ENCODE measurements at places on chromosomes 6 and 20. TPM values are rescaled to one million over a fixed set of nuclear protein-coding genes. Genes with fewer than 3 reads are reported as not detected.

ADTRP gene
- 0.48 TPM for total RNA-seq

DYNLT2 gene
- total RNA-seq, result 2.0 TPM

JARID2 gene
- total RNA-seq, result 10.6 TPM

ZNF133 gene
- 29.7 TPM for total RNA-seq

PRDM13 gene
- not detected for total RNA-seq

MYMX gene
- not detected for total RNA-seq

DDR1 gene
- 16.6 TPM for total RNA-seq

BANF2 gene
- total RNA-seq, result not detected

TCP1 gene
- 421 TPM for total RNA-seq

LY6G6C gene
- not detected for total RNA-seq

TRIM10 gene
- total RNA-seq, result not detected

RAD21L1 gene
- 0.98 TPM for total RNA-seq

RCAN2 gene
- total RNA-seq, result 0.48 TPM

NTSR1 gene
- total RNA-seq, result 15.0 TPM

MLIP gene
- not detected for total RNA-seq

HUS1B gene
- 0.98 TPM for total RNA-seq

MUC22 gene
- not detected for total RNA-seq

PRR18 gene
- not detected for total RNA-seq

TAGAP gene
- not detected for total RNA-seq

POPDC3 gene
- total RNA-seq, result 66.4 TPM

DEFB132 gene
- not detected for total RNA-seq

HINT3 gene
- total RNA-seq, result 17.7 TPM

TIAM2 gene
- total RNA-seq, result 10.7 TPM

VNN1 gene
- total RNA-seq, result 0.24 TPM

OR2B6 gene
- total RNA-seq, result not detected

GPR6 gene
- not detected for total RNA-seq

PPIL1 gene
- 52.4 TPM for total RNA-seq

APCDD1L gene
- 122 TPM for total RNA-seq

NRSN1 gene
- not detected for total RNA-seq

CST2 gene
- not detected for total RNA-seq

SASH1 gene
- total RNA-seq, result 27.4 TPM

RUNX2 gene
- 18.9 TPM for total RNA-seq

DAAM2 gene
- total RNA-seq, result 4.0 TPM

C20orf204 gene
- total RNA-seq, result 1.7 TPM

EBF4 gene
- 0.10 TPM for total RNA-seq

KATNA1 gene
- 39.9 TPM for total RNA-seq

FAM184A gene
- total RNA-seq, result 0.78 TPM

GSTA2 gene
- not detected for total RNA-seq

TNXB gene
- total RNA-seq, result 0.20 TPM

ANGPT4 gene
- not detected for total RNA-seq

RANBP9 gene
- 33.0 TPM for total RNA-seq

MAS1 gene
- not detected for total RNA-seq

OR14J1 gene
- not detected for total RNA-seq

VSTM2L gene
- total RNA-seq, result 0.48 TPM

SPACA1 gene
- not detected for total RNA-seq

NKAPL gene
- not detected for total RNA-seq

CCN6 gene
- 0.24 TPM for total RNA-seq

PRIM2 gene
- total RNA-seq, result 60.8 TPM

PRSS35 gene
- total RNA-seq, result not detected

MAN1A1 gene
- total RNA-seq, result 17.8 TPM

MUC21 gene
- not detected for total RNA-seq

PACSIN1 gene
- not detected for total RNA-seq

TMEM244 gene
- 2.5 TPM for total RNA-seq

GRM1 gene
- total RNA-seq, result 0.12 TPM

IMPG1 gene
- not detected for total RNA-seq

UBD gene
- total RNA-seq, result not detected

All from RPMI7951 (cell line).